Stimulated activated CD4-positive, alpha-beta T cell treated with anti-CD3 and anti-CD28 coated beads, Interleukin-2, amount 100 ng/mL, for 24 hours (primary cell): ENCODE measurements at places on chromosomes 6 and 20.

DNA sequence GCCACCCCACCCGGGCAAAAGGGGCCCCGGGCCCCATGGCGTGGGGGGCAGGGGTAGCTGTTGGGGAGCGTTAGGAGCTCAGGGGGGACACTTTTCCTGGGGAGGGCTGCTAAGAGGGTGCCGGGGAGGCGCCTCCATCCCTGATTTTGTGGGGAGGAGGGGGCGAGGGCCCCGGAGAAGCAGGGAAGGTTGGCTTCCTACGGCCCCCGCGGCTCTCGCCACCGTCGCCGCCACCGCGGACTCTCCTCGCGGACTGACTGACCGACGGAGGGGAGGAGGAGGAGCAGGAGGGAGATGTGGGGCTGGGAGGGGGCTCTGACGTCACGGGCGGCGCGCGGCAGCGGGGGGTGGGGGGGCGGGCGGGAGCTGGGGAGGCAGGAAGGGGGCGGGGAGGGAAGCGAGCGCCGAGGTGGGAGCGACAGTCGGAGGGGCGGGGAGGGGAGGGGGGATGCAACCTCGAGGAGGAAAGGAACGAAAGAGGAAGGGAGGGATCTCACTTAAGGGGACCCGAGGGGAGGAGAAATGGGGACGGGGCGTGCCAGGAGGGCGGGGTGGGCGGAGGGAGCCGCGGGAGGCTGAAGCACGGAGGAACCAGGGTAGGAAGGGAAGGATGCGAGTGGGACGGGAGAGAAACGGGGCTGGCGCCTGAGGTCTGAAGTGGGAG is 5.1 kb downstream of the GABBR1 start:
- peak; percentile 58 for DNase-seq

GRCh38 chr6:104126315-104127005 is 733.3 kb downstream of the HACE1 start:
- DNase-seq: no peak

DNA sequence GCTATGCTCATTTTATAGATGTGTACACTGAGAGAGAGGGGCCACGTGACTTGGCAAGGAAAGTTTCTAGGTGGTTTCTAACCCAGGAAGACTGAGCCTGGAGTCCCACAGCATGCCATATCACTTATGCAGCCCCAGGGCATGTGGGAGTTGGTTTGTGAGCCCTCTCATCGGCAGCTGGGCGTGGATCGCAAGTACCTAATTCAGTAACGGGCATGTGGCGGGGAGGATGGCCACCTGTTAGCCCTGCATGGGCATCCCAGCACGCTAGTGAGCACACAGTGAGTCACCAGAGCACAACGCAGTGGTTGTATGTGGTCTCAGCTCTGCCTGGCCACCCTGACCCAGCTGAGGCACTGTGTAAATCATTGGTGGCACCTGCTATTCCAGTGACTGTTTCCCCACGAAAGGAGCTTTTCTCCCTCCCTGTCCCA is 88.3 kb downstream of the NINL start:
- no peak for DNase-seq

DNA sequence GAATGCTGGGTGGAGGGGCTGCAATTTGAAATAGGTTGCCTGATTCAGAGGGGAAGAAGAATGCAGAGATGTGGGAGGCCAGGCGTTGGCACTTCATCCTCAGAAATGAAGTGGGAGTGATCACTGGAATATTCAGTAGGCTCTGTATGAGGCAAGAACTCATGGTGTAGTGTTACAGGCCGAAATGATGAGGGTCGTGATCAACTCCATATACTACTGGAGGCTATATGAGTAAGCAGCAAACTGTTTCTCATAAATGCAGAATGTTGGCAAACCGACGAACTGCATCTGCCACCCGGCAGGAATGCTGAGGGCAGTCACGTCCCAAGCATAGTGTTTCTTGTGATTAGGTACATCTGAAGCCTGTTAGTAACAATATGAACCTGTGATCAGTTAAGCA is 12.7 kb downstream of the KCNS1 start:
- DNase-seq: no peak

DNA sequence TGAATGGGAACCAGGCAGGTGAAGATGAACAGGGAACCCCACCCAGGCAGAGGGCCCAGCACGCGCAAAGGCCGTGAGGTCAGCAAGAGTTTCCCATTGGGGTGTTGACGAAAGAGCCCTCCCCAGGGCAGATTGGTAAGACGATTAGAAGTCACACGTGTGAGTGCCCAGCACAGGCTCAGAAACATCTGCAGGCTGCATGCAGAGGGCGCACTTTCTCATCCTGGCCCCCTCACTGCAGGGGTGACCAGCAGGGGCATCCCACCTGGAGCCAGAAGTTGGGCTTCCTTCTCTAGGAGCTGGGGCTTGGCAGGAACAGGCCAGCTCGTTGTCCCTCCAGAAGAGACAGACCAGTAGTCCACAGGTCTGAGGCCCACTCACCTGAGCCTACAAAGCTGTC is 38.4 kb downstream of the VSTM2L start:
- no peak for DNase-seq

DNA sequence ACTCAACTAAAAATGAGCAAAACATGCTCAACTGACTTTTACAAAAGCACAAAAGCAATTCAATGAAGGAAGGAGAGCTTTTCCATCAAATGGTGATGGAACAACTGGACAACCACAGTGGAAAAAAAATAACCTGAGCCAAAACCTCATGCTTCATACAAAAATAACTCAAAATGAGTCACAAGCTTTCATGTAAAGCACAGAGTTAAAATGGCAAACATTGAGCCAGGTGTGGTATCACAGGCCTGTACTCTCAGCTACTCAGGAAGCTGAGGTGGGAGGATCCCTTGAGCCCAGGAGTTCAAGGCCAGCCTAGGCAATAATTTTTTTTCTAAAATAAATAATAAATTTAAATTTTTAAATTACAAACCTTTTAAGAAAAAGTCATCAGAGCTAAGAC is 18.4 kb upstream of the HLA-G start:
- no peak for DNase-seq

DNA sequence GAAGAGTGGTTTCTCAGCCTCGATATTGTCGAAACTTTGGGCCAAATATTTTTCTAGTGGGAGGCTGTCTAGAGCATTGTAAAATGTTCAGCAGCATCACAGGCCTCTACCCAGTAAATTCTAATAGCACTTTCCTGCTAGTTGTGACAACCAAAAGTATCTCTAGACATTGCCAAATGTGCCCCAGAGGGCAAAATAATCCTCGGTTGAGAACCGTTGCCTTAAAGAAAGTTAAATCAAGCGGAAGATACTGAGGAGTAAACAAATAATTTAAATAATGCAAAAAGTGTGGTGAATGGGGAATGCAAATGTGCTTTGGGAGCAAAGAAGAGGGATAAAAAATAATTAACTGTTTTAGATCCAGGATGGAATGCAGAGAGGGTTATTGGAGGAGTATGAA is 106.4 kb upstream of the ASCC3 start:
- no peak for DNase-seq

GRCh38 chr6:53178837-53179432 is 30.3 kb upstream of the GCM1 start:
- no peak for DNase-seq
